Stimulated activated CD8-positive, alpha-beta memory T cell treated with anti-CD3 and anti-CD28 coated beads, Interleukin-15, amount 100 ng/mL, for 1 hour (primary cell): ENCODE measurements at places on chromosomes 12 and 14.

DNA sequence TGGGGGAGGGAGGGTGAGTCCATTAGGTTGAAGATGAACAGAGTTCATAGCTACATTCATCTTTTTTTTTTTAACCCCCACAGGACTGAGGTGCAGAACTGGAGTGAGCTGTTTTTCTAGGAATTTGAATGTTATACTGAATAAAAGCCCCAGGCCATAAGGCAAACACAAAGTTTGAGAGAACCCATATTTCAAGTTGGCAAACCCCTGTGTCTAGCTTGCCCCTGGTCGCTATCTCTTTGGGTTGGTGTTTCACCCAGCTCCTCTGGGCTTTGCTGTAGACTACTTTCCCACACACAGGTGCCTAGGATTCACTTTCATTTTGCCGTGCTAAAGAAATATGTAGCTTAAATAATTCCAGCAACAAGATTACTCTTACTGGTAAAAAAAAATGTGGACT, 5.2 kb upstream of the LMO3 start:
- no peak for DNase-seq

- DNase-seq: no peak
These were observed 57.2 kb upstream of the RIN3 start for GRCh38 chr14:92456215-92457015.

DNA sequence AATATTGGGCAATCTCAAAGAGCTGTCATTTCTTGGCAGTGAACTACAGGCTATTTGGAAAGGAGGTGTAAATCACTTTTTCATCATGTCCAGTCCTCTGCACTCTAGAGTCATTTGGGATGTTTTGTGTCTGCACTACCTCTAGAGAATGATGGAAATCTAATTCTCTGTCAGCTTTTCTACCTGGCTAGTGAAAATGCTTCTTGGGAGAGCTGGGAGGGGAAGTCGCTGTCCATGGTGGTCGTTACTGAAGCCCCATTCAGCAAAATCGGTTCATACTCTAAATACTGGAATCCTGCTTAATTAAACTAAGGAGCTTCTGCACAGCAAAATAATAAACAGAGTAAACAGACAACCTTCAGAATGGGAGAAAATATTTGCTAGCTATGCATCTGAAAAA, 251.8 kb downstream of the APAF1 start:
- no peak for DNase-seq

GRCh38 chr14:34051966-34052657, 101.2 kb upstream of the EGLN3 start:
- DNase-seq: no peak

DNA sequence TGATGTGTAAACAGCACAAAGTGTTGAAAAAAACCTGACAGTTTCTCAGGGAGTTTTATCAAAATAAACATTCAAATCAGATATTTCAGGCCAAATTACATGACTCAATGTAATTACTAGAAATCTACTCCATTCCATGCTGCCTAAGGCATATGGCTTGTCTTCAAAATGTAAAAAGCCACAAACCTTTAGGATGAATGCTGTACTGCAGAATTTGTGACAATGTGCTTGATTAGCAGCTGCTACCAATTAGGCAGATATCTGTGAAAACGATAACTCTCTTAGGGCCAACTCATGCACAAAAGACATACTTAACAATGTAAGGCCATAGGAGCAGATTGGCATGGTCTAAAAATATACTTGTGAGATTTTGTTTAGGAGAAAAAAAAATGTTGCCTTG, 267.0 kb downstream of the DACT1 start:
- no peak for DNase-seq

GRCh38 chr12:62129291-62129690, 130.9 kb upstream of the USP15 start:
- no peak for DNase-seq

- no peak for DNase-seq
These were observed 13.6 kb upstream of the TBC1D30 start for GRCh38 chr12:64810831-64811230.

DNA sequence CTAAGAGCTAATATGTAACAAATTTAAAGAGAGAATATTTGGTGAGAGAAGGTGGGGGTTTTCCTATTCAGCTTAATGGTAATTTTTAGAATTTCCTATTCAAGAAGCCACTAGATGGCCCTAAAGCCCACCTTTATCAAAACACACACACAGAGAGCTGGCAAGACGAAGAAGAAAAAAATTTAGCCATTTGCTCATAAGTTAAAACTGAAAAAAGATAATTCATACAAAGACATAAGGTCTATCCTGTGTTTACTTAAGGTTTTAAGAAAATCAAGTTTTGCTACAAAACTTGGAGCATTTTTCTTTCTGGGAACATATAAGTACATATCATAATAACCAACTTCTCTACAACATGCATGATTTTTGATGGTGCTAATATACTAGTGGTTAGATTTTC, 46.8 kb upstream of the PCED1B start:
- DNase-seq: no peak

- DNase-seq: no peak
These were observed 67.6 kb downstream of the SLC38A6 start for GRCh38 chr14:61048640-61049039.

GRCh38 chr12:13220838-13221237, 24.3 kb downstream of the EMP1 start:
- no peak for DNase-seq

DNA sequence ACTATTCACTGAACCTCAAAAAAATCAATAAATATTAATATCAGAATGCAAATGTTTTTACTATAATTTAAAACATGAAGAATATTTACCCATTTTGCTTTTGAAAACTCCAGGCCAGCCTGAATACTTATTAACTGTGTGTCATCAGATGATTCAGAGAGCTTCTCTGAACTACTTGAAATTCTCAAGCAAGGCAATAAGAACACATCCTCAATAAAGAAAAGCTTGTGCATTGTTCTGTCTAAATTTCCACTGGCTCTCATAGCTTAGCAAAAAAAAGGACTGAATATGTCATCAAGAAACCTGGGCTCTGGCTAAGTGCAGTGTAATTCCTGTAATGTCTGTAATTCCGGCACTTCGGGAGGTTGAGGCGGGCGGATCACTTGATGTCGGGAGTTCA, 194.1 kb downstream of the BTG1 start:
- no peak for DNase-seq

- no peak for DNase-seq
These were observed 68.5 kb downstream of the FBXO34 start for GRCh38 chr14:55339770-55340169.

DNA sequence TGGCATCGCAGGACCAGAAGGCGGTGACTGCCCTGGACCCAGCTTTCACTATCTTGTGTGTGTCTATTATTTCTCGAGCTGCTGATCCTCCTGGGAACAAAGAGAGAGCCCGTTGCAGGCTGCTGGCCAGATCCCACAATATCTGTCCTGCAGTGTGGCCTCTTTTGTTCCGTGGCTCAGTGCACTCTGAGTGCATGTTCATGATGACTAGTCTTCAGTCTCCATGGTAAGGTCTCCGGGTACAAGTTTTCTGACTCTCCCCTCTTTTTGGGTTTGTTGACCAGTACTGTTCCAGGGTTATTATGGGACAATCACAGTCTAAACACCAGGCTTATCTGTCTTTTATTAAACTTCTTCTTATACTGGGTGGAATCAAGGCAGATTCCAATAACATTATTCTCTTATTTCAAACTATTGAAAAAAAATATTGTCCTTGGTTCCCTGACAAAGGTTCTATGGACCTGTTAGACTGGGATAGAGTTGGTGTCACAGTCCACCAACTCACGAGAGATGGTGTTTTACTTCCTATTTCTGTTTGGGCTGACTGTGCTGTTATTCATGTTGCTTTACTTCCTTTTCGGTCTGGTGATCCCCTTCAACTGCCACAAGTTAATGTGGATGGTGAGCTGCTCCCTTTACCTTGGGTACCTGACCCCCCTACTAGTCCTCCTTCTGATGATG, 192.9 kb upstream of the ALG10B start:
- DNase-seq: no peak

DNA sequence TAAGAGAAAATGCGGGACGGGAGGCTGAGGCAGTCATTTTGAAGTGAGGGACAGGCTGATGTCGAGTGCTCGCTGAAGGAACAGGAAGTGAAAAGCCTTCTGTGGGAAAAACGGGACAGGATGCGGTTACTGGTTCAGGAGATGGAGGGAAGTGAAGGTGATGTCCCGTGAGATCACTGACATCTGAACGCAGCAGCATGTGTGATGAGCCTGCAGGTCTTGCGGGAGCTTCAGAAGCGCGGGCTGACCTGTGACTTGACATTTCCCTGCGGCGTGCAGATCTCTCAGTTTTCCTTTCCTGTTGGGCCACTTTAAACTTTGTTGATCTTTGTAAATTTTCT, 77.8 kb downstream of the DDX51 start:
- no peak for DNase-seq

- no peak for DNase-seq
These were observed 116.6 kb upstream of the MED13L start for GRCh38 chr12:116393859-116394650.

DNA sequence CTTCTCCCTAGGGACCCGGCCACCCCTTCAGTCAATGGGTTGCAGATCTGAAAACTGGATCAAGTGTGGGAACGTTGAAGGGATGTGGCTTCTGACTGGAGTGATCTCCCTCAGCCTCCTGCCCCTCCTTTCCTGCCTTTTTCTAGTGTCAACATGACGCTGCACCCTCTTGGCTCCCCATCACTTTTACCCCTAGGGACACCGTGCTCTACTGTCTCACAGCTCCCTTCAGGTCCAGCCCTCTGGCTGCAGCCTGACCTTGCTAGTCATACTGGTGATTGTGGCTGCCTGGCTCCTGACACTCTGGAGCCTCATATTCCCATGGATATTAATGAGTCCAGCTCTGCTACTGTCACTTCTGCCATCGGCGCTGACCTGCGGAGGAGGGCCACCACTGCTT, 51.5 kb upstream of the RASSF3 start:
- DNase-seq: no peak

DNA sequence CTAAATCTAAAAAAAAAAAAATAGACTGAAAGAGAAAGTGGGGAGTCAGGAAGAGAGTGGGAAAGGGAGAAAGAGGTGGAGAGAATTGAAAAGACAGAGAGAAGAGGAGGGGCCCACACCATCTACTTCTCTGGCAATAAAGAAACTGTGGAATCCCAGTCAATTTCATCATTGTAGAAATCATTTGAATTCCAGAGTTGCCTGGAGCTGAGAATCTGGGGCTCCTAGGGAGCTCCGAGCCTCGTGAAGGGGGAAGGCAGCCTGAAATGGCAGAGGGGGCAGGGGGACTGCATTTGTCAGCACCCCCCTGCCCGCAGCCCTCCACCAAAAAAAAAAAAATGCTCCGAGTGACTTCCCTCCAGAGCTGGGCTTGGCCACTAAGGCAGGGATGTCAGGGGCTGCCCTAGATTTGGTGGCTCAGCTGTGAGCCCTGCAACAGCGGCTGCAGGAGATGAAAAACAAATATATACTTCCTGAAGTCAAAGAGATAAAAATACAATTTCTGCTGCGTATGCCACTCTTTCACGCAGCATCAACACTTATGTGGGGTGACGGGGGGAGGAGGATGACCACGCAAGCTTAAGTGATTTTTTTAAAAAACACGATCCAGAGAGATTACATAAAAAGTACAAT, 80.5 kb downstream of the BCL11B start:
- DNase-seq: no peak

DNA sequence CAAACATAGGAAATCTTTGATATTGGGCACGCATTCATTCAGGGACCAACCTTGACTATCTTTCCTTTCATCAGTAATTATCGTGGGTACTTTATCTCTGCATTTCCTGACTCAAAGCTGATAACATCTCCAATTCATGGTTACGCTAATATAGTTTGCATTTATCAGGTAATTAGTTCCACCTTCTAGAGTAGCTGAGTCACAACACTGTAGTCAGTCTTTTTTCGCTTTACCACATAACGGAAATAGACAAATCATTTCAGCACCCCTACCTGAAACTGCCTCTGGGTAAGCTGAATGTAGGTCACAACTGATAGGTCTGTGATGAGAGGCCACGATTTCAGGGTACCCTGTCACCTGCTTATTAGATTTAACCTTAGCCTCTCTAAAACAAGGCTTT, 36.7 kb upstream of the IL22 start:
- DNase-seq: no peak

GRCh38 chr14:56119201-56119981, 1.2 kb downstream of the PELI2 start:
- no peak for DNase-seq

DNA sequence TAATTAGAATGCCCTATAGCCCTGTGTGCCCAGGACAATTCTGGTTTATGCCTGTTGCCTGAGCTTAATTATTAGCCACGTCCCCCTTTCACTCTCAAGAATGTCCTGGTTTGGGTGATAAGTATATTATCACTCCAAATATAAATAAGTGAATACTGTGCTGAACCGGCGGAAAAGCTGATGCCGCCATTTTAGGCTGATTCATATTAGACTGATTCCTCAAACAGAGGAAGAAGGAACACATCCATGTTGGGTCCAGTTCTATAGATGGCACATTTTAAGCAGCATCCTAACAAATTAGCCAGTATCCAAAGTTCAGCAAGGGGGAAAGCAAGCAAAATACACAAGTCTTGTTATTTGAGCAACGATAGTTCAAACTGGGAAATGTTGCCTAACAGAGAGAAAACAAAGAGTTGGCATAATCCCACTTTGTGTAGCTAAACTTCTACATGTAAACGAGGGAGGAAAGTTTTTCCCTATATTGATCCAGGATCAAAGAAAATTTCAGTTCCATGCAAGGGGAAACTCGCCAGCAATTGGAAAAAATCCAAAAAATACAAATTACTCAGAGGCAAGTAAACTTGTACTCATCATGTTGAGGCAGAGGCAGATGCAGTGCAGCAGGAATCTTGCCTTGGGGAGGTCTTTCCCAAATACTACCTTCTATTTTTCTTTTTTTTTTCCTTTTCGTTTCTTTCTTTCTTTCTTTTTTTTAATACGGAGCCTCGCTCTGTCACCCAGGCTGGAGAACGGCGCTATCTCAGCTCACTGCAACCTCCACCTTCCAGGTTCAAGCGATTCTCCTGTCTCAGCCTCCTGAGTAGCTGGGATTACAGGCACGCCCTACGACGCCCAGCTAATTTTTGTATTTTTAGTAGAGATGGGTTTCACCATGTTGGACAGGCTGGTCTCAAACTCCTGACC, 96.2 kb downstream of the ITPR2 start:
- no peak for DNase-seq

DNA sequence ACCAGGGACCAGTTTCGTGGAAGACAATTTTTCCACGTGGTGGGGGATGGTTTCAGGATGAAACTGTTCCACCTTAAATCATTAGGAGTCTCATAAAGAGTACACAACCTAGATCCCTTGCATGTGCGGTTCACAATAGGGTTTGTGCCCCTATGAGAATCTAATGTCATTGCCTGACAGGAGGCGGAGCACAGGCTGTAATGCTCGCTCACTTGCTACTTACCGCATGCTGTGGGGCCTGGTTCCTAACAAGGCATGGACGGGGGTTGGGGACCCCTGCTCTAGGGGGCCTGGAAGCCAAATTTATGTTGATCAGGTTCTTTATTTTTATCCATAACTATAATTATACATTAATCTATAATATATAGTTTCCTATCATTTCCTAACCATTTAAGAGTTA, 315.3 kb downstream of the MED13L start:
- DNase-seq: no peak

GRCh38 chr14:22640192-22640591, 4.0 kb downstream of the OR6J1 start:
- no peak for DNase-seq

- DNase-seq: no peak
These were observed 133.6 kb upstream of the SLC38A2 start for GRCh38 chr12:46506198-46506597.

- DNase-seq: no peak
These were observed 131.2 kb downstream of the AKAP6 start for GRCh38 chr14:32460267-32460666.

- DNase-seq: no peak
These were observed 4.9 kb downstream of the VAMP1 start for GRCh38 chr12:6465467-6466183.
